ENCODE measurements at places on chromosomes 4 and X.

DNA sequence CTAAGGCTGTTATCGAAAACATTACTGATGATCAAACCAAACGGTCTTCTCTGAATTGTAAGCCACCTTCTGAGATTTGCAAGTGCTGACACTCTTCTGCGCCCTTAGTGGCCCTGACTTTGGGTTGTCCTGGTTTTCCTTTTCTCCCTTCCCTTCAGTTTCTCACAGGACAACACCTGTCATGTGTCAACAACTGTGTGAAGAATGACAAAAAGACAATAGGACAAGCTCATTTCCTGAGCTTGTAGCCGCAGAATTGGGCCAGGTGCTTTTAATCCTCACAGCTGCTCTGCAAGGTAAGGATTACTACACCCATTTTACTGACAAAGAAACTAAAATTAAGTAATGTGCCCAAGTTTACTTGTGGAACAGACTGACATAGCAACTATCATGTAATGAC lies 44.9 kb upstream of the TXK start:
- DNase-seq: no peak

- DNase-seq: no peak
Observed at GRCh38 chrX:17167915-17168314, 207.1 kb upstream of the NHS start.

GRCh38 chr4:123438031-123438430 lies 41.4 kb downstream of the SPRY1 start:
- DNase-seq: no peak

- DNase-seq: no peak
Observed at GRCh38 chr4:40446839-40447238, 111.7 kb downstream of the CHRNA9 start.

GRCh38 chr4:127469542-127469941 lies 163.2 kb upstream of the INTU start:
- DNase-seq: no peak

DNA sequence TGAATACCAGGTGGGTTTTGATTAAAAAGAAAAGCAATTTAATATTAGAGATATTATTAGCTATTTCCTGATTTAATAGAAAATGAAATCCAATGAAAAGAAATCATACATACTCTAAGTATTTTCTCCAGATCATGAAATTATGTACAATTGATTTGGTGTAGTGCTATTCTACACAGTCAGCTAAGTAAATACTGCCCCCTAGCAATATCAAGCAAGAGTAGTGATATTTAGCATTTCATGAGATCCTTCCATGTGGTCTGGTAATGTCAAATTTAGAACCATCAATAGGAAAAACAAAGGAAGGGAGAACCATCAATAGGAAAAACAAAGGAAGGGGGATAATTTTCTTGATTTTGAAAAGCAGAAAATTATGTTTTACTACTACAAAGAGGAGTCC lies 114.6 kb downstream of the TBCK start:
- no peak for DNase-seq

DNA sequence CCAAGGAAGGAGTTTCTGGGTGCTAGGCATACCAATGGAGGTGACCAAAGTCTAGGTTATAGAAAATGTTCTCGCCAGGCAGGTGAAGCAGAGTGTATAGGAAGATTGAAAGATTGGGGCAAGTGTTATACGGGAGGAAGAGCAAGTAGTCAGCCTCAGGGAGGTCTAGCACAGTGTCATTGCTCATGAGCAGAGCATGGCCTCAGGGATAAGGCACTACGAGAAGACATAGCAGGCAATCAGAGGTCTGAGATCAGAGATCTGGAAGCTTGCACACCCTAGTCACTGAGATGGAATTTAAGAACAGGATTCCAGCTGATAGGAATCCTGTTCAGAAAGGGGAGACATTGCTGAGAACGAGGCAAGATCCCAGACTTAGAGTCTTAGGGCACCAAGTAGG lies 350.0 kb upstream of the CASK start:
- DNase-seq: no peak

GRCh38 chrX:55206162-55206941 lies 13.8 kb upstream of the PAGE5 start:
- DNase-seq: no peak

DNA sequence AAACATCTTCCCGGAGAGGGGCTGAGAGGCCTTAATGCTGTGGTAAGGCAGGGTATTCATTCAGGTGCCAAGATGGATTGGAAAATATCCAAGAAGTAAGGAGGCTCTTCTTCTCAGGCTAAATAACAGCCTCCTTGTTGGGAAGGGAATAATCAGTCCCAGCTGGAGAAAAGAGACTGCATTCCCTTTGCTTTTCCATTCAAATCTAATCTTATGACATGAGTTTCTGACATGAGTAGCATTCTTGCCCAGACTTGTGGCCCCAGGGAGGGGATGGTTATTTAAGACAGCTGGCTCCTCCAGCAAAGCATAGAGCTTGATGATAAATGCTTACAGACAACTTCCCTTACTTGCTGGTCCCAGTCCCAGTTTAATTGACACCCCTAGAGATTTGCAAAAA lies 98.3 kb downstream of the DCLK2 start:
- peak; percentile 55 for DNase-seq

DNA sequence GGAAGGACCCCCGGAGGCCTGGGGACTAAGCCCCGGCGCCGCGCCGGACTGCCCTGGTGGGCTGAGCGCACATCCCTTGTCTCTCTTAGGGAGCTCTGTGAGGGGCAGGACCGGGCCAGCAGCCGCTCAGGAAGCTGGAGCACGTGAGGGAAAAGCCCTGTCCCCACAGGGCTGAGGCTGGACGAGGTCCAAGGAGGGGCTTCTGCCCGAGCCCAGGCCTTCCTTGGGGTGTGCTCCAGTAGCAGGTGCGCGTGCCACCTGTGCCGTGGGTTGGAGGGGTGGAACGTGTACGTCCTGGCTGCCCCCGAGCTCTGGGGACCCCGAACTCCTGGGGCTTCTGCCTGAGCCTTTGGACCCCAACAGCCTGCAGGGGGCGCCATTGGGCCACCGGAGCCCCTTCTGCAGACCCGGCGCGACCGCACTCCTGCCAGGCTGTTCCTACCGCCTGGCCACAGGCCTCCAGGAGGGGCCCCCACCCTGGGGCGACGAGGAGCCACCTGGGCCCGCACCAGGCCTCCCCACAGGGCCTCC lies 27.2 kb downstream of the TACC3 start:
- peak; percentile 82 for DNase-seq

GRCh38 chrX:8653956-8654355 lies 78.0 kb downstream of the ANOS1 start:
- DNase-seq: no peak

GRCh38 chrX:38233891-38234667 lies 13.4 kb upstream of the SRPX start:
- no peak for DNase-seq

All from Right ventricle myocardium superior (tissue), 1 donor.